ENCODE measurements at places on chromosomes 6 and 20.

DNA sequence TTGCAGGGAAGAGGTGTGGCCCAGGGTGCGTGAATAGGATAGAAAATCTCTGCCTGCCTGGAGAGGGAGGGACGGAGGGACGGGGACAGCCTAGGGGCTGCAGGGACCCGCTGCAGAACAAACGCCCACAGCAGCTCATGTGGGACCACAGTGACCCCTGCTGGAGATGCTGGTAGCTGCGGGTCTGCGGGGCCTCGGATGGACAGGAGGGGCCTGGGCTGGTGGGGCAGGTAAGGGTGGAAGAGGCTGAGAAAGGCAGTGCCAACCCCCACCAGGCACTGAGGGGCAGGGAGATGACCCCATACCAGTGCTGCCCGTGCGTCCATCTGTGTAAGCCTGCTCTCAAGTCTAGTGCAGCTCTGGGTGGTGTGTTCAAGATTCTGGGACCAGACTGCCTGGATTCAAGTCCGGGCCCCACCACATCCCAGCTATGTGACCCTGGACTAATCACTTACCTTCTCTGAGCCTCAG, 39.4 kb downstream of the KIAA1755 start:
- peak; percentile 29 for DNase-seq

DNA sequence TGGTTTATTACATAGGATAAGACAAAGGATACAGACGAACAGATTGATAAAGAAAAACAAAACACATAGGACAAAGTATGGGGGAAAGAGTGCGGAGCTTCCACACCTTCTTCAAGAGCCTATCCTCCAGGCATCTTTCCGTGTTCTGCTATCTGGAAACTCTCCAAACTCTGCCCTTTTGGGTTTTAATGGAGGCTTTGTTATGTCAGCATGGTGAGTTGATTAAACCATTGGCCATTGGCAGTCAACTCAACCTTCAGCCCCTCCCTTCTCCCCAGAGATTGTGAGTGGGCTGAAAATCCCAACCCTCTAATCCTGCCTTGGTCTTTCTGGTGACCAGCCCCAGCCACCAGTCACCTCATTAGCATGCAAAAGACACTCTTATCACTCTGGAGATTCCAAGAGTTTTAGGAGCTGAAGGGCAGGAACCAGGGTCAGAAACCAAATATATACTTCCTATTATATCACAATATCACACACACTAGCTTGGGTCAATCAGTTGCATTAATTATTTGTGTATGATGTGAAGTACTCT, 23.8 kb downstream of the HLA-DOB start:
- no peak for DNase-seq

DNA sequence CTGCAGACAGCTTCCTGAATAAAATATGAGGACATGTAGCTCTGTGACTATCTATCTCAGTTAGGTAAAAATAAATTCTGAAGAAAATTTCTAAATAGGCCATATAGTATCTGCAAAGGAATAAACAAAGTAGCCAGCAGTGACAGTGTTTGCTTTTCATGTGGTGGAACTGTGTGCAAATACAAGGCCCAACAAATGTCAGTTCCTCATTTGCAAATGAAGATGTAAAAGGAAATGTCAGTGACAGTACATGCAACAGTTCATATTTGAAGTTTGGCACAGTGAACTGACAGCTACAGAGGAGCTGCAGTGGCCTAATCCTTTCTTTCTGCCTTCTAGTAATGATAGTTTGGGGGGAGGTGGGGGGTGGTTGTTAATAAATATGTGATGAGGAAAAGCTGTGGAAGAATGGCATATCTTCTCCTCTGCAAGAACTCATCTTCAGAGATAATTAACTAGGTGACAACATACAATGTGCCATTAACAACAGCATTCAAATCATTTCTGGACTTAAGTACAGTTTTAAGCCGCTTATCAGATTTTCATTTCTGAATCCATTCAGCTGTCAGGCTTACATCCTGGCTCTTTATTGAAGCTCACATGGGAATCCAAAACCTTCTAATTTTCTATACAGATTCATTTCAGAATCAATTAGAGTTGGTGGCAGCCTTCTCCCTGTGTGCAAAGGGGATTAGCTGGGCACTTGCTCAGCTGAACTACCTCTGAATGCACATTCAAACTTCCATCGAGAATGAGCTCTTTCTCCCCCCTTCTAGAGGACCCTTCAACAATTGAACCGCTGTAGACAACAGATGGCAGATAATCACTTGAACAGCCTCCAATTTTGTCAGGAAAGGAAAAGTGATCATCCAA, 1059.0 kb upstream of the EPHA7 start:
- DNase-seq = no peak

- no peak for DNase-seq
Measured at GRCh38 chr20:56554869-56555268, 21.8 kb downstream of the FAM209B start.

GRCh38 chr6:25476126-25476525, 175.9 kb upstream of the SCGN start:
- no peak for DNase-seq

DNA sequence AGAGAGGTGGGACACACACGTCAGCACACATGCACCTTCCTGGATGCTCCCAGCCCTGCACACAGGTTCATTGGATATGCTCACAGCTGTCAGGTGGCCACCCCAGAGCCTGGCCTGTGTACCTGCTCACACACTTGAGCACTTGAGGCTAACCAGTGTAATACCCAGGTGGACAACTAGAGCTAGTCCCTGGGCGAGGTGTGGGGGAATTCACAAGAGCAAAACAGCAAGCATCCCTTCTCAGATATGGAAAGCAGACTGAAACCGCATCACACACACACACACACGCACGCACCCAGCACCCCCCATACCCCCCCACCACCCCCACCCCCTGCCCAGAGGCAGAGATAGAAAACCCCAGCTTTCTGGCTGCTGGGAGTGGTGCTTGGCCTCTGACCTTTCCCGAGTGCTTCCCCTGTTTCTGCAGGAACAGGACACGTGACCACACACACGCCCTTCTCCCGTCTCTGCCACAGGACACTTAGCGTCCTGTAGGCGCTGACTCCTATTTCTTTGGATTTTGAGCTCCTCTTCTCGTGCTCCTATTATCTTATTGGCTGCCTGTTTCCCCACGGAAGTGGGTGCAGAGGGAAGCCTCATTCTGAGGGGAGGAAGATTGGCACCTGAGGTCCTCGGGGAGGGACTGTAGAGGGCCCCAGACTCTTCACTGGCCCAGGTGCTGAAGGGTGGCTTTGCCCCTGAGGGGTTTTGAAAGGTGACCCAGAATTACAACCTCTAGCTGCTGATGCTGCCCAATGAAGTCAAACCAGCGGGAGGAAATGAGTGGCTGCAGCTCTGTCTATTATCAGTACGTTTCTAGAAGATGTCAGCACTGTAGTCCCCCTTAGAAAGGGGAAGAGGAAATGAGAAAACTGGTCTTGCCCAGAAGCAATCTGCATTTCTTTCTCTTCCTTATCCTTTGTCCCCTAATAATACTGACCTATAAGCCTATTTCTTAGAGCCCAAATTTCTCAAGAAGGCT, 65.8 kb downstream of the SYTL3 start:
- DNase-seq = no peak

- no peak for DNase-seq
Measured at GRCh38 chr20:16098890-16099639, 474.2 kb downstream of the KIF16B start.

- no peak for DNase-seq
Measured at GRCh38 chr6:163243692-163244589, 170.6 kb upstream of the QKI start.

GRCh38 chr6:169685860-169686259, 16.0 kb downstream of the WDR27 start:
- no peak for DNase-seq

GRCh38 chr6:51398064-51398705, 579.5 kb downstream of the TFAP2B start:
- DNase-seq = peak; percentile 76

GRCh38 chr6:30879684-30880427, 4.5 kb upstream of the DDR1 start:
- DNase-seq = no peak

DNA sequence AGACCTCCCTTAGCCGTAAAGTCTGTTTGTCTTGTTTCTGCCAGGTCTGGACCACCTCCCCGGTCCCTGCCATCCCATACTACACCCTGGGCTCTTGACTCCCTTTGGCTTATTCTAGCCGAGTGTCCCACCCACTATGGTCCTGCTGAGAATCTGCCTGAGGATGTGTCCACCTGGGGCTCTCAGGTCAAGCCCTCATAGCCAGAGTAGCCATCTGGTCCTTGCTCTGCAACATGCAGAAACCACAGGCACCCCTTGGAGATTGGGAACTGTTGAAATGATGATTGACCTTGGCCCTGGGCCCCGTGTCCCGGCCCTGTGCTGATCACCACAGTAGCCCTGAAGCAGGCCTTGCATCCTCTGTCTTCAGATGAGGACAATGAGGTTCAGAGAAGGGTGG, 44.0 kb downstream of the VSTM2L start:
- DNase-seq = no peak

DNA sequence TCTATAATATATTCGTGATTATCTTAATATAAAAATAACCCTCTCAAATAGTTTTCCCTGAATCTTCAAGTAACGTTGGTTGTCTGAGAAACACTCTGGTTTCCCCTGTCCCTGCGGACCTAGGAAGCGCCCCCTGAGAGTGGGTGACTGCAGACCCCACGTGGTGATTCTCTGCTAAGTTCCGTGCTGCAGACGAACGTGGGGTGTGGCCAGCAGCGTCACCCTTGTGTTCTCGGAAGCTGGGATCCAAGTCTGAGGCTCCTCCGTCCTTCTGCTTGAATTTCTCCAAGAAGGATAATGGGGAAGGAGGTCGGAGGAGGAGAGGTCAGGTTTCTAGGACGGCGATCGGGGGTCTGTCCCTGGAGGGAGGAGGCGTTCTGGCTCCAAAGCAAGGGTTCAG, 16.6 kb upstream of the MAP1LC3A start:
- DNase-seq = no peak

DNA sequence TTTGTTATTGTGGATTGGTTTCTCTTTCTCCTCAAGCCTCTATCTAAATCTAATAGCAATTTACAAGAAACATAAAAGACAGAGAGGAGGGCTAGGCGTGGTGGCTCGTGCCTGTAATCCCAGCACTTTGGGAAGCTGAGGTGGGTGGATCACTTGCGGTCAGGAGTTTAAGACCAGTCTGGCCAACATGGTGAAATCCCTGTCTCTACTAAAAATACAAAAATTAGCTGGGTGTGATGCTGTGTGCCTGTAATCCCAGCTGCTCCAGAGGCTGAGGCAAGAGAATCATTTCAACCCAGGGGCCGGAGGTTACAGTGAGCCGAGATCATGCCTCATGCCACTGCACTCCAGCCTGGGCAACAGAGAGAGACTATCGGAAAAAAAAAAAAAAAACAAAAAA, 46.6 kb downstream of the SLC2A12 start:
- no peak for DNase-seq

GRCh38 chr20:50572938-50573777, 63.0 kb downstream of the PTPN1 start:
- peak; percentile 60 for DNase-seq

- no peak for DNase-seq
Measured at GRCh38 chr20:36826554-36827244, 49.2 kb upstream of the TLDC2 start.

- no peak for DNase-seq
Measured at GRCh38 chr6:46704562-46704961, 16.9 kb downstream of the TDRD6 start.

GRCh38 chr6:47278545-47278944, 31.2 kb downstream of the TNFRSF21 start:
- DNase-seq = no peak

- no peak for DNase-seq
Measured at GRCh38 chr6:70236343-70236742, 66.5 kb downstream of the COL9A1 start.

DNA sequence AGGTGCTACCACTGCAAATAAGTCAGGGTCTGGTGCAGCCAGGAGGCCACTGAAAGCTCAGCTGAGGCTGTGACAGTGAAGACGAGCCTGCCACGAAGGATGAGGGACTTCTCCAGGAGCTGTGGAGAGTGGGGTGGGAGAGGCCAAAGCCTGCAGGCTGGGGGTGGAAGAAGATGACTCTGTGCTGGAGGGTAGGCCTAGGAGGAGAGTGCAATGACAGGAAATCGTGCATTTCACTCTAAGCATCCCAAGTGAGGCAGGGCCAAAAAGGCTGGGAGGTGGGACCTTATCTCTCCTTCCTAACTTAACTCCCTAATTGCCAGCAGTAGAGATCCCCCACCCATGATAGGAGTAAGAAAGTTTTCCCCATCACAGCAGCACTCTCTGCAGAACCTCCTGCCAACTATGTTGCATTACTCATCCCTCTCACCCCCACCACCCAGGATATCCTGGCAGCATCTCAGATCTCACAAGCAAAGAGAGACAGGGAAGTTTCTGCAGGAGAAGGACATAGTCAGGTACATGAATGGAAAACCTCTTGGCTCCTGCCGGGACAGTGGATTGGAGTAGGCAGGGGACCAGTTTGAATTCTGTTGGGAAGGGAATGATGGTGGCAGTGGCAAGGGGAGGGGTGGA, 466.2 kb downstream of the CDH26 start:
- DNase-seq = no peak

- no peak for DNase-seq
Measured at GRCh38 chr6:138088326-138088762, 18.9 kb downstream of the PERP start.

All from NCI-H510A (cell line).